ENCODE measurements at places on chromosomes 12 and 14.

DNA sequence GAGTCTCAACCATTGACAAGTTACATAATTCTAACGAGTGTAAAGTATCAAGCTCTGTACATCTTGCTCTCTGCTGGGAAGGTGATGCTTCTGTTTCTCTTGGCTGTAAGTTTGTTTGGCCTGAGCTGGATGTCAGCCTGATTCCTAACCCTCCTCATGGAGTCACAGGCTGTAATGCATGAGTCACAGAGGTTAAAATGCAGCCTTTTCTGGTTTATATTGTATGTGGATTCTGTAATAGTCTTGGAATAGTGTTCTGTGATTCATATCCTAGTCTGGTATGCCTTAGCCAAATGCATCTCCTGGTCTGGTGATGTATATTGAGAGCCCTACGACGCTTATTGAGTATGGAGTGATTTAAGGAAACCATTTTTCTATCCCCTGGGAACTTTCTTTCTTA is 104.5 kb upstream of the FRMD6 start:
- no peak for DNase-seq

DNA sequence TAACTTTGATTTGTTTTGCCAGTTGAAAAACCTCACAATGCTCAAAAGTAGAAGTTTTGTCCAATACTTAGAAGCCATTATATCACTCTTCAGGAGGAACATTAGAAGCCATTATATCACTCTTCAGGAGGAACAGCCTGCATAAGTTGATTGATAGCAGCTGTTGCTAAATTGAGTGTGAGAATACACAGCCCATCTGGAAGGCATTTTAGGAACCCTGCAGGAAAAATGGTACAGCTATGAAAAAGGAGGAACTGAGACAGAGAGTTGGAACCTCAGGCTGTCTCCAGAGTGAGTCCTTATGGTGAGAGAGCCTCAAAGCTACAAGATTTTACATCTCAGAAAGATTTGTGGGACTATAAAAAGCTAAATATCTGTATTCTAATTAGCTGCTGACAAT is 207.0 kb downstream of the MYRFL start:
- DNase-seq: no peak

DNA sequence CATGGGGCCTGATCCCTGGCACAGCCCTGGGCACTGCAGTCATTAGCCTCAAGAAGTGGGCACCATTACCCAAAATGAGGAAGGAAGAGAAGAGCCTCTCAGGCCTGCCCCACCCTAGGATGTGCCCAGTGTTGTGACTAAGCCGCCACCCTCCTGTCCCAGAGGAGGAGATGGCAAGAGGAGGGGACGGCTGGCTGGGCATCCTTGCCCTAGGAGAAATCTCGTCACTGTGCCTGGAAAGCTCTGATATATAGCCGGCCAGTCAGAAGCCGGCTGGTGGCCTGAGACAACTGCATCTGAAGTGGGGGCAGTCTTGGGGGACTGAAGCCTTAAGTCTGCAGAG is 115.2 kb downstream of the LGMN start:
- DNase-seq: no peak

DNA sequence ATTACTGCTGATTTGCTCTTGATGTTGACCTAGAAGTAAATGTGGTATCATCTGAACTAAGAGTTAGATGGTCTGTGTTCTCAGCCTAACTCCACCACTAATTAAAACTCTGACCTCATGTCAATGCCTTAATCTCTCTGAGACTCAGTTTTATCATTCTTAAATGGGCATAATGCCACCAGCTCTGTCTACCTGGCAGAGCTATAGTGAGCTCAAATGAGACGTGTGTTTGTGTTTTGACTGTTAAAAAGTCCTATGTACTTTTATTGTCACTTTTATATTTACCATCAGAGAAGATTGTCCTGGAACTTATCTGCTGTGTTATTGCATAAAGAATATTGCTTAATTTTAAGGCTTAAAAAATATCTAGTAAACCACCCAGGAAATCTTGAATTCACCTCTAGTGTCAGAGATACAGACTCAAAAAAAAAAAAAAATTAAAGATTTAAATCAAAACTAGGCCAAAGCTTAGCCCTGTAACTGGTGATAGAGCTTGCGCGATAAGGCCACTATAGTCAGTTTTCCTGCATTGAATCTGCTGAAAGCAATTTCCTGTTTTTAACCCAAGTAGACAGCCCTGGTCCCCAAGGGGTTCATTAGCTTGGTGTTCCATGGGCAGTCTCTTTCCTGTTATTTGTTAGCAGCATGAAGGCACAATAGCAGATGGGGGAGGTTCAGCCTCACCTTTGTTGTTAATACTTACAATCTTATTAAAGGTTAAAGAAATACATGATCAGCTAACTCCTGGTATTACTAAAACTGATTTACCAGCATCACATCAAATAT is 261.8 kb downstream of the ATP23 start:
- DNase-seq: no peak

DNA sequence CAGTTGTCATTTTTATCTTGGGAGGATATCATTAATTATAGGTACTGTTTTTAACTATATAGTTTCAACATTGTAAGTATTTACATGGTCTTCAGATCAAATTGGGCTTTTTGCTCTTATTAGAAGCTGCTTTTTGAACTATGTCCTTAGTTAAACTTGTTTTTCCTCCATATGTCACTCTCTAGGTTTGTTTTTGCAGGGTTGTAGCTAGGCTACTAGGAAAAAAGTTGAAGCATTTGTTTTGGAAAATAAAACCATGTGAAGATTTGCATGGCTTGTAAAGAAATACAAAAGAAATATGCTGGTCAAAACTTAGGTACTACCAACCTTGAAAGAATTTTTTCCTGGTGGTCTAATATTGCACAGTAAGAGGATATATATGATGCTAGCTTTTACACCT is 3.4 kb downstream of the ARID2 start:
- no peak for DNase-seq

DNA sequence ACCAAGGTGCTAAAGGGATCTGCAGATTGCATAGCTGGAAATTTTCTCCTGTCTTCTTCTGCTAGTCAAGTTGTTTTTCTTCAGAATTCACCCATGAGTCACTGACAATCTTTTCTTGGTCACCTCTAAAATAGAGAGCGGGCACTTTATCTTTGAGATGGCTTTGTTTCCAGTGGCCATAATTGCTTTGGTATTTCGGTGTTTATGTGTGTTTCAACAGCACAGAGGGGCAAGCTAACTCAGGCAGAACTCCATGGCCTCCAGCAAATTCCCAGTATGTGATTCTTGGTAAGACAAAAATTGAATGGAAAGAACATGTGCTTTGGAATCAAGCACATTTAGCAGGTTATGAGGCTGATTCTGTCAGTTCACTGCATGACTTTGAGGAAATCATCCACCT is 656.8 kb downstream of the VRK1 start:
- DNase-seq: no peak

DNA sequence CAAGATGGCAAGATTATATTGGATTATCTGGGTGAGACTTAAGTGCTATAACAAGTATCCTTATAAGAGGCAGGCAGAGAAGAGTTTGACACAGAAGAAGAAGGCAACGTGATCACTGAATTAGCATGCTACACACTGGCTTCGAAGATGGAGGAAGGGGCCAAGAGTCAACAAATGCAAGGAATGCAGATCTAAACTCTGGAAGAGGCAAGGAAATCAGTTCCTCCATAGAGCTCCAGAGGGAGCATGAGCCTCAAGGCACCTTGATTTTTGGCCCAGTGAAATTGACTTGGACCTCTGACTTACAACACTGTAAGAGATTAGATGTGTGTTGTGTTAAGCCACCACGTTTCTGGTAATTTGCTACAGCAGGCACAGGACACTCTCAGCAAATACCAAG is 536.4 kb upstream of the SEL1L start:
- DNase-seq: no peak

DNA sequence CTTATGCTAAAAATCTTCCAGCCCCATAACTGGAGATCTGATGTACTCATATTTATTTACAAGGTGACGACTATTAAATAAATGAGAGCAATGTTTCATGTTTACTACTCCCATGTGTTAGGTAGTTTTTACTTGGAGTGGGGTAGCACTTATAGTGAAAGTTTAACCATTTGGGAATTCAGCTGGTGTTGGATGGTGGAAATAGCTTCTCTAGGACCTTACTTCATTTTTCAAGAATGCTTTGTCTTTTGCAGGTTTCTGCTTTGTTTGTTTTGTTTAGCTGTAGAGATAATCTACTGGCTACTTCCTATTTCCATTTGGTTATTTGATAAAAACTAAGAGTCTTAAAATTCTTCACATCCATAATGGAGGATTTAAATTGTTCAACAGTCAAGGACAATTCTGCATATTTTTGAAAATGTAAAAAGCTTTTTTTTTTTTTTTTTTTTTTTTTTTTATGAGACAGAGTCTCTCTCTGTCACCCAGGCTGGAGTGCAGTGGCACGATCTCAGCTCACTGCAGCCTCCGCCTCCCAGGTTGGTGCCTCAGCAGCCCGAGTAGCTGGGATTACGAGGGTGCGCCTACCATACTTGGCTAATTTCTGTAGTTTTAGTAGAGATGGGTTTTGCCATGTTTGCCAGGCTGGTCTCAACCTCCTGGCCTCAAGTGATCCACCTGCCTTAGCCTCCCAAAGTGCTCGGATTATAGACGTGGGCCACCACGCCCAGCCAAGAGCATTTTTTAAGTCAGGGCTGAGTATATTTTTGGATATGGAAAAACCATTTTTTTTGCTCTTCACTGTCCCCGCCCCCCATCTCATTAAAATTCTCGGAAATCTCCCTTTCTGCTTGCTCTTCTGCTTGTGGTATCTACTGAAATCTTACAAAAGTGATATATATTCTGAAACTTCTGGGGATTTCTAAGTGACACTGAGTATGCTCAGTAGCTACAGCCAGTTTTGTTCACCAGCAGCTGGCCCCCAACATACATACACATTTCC is 1.4 kb upstream of the ABCD2 start:
- DNase-seq: no peak

DNA sequence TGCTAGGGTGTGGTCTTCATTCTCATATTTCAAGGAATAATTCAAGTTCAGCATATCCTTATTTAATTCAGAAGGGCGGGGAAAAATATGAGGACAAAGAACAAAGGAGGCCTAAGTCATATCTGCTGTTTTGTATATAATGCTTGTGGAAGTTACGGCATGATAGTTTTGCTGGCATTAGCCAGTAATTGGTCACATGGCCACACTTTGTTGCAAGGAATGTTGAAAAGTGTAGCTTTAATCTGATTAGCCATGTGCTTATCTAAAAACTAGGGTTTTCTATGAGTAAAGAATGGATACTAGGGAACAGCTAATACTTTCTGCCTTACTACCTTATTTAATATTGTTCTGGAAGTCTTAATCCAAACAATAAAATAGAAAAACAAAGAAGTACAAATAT is 34.4 kb upstream of the E2F7 start:
- no peak for DNase-seq

DNA sequence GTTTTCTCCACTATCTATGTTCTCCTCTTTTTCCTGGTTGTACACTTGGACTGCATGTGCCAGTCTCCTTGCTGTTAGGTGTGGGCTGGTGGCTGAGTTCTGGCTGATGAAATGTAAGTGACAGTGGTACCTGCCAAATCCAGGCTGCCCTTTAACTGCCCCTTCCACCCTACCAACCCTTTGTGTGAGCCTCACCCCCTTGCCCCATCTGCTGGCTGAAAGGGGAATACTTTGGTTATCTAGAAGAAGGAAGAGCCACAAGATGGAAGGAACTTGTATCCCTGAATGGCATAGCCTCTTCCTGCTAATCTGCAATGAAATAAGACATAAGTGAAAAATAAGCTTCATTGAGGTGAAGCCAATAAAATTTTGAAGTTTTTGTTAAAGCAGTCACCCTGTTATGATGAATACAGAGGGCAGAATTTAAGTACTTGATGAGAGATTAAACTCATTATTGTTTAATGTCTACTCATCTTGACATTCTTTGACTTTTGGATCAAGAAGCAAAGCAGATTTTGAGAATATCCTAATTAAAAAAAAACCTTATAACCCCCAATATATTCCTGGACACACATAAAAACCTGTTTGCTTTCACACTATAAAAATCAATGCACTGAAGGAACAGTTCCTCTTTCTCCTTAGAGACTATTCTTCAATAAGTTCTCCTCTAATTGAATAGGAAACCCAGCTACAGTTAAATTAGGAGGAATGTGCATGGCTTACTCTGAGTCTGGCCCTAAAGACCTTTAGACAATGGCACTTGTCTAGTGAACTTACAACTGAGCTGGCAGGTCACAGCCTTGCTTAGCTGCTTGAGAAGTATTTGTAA is 262.6 kb upstream of the BTG1 start:
- no peak for DNase-seq

- DNase-seq: no peak
Measured at GRCh38 chr14:24459331-24459730, 16.8 kb upstream of the SDR39U1 start.

DNA sequence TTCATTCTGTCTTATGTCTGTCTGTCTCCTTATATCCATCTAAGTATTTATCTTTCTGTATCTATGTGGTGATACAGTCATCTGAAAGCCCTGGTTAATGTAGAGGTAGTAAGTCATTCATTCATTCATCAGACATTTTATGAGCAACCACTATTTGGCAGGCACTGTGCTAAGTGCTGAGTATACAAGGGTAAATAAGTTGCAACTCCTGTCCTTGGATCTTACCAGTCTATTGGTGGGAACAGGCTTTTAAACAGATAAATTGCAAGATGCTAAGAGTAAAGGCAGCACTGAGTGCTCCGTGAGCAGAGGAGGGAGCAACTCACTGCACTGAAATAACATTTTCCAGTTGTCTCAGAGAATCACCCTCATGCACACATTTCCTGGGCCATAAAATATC is 68.6 kb downstream of the TMEM30B start:
- no peak for DNase-seq

DNA sequence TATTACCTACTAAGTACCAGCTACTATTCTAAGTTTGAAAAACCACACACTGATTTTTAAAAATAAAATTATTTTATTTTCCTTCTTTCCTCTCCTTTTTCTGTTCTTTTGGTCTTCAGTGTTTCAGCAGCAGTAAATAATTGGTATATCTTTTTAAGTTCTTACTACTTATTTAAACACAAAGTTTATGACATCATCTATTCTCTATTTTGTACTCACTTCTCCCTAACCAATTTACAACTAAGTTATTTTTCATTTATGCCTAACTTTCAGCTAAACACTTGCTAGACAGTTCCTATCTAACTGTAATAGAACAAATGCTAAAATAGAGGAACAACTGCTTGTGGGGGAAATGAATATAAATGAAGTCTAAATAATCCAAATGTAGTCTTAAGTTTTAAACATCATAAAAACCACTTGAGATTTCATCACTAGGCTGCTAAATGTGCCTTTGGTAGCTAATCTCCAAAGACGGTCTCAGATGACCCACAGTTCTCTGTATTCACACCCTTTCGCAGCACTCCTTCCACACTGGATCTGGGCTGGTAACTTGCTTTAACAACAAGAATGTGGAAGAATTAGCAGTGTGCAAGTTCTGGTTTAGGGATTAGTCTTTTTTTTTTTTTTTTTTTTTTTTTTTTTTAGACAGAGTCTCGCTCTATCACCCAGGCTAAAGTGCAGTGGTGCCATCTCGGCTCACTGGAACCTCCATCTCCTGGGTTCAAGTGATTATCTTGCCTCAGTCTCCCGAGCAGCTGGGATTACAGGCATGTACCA is 41.0 kb downstream of the TFCP2 start:
- DNase-seq: no peak

Data from D721Med (cell line).